ENCODE measurements at places on chromosomes 13 and 19. TPM values are rescaled to one million over a fixed set of nuclear protein-coding genes. Genes with fewer than 3 reads are reported as not detected.

DNA sequence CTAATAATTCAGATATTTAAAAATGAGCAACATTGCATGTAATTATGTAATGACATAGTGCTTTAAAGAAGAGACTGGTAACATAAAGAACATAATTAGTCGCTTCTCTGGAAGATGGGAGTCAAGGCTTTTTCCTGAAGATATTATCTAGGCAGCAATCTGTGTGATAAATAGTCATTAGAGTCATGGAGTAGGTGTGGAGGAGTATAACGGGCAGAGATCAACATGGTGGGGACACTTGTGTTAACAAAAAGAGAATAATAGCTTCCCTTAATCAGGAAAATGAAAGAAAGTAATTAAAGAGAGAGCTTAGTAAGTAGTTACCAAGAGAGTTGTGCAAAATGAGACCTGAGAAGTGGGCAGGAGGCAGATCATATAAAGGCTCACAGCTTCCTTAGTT lies 1417.1 kb upstream of the ATXN8OS start:
- DNase-seq = no peak

DNA sequence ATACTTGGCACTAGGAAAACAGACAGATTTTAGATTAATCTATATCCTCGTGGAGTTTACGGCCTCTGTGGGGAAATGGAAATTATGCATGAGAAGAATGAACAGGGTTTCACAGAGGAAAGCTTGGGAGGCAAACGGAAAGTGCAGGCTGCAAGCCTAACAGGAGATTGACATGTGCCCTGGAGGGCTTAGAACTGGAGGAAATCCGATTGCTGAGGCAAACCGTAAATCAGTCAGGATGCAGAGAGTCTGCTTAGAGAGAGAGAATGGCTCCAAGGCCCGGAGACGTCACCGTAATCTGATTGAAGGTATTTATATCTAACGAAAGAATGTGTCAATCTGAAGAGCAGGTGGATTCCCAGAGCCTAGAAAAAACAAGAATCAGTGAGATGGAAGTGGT lies 143.2 kb downstream of the KATNAL1 start:
- no peak for DNase-seq

DNA sequence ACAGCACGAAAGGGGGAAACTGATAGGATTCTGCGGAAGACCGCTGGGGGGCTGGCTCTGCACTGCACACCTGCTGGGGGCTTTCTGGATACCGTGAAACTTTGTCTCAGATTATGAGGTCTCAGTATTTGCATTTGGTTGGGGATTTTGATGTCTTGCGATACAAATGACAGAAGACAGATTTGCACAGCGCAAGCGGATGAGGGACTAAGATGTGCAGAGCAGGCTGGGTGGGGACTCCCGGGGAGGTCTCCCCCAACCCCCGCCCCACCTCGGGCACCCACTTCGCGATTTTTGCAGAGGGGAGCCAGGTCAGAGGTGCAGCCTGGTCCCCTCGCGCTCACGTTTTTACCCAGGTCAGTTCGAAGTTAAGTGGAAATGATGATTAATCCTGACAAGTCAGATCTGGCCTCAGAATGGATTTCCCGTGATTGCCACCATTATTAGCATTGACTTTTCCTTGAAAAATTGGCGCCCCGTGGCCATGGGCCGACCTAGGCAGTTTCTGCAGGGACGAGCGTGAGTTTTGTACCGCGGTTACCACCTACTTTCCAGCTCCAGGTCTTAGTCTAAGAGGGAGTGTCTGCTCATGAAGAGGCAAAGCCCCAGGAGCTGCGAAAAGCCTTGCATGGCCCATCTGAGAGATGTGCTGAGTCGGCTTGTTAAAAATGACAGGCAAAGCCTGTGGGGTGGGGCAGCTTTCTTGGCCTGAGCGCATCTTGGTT lies 1.3 kb upstream of the GJB2 start:
- no peak for DNase-seq

DNA sequence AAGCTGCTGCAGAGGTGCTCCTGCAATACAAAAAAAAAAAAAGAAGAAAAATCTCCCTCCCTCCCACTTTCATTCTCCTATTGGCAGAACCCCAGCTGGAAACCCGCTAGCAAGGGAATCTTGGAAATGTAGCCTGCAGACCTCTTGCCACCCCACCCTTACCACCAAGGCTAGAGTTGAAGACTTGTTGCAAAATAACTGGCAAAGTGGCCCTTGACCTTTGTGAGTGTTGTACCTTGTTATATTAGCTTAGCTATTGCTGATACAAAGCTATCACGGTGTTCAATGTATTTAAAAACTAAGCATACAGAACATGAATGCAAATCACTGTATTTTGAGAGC lies 57.5 kb upstream of the KCTD4 start:
- DNase-seq = peak; percentile 37

DNA sequence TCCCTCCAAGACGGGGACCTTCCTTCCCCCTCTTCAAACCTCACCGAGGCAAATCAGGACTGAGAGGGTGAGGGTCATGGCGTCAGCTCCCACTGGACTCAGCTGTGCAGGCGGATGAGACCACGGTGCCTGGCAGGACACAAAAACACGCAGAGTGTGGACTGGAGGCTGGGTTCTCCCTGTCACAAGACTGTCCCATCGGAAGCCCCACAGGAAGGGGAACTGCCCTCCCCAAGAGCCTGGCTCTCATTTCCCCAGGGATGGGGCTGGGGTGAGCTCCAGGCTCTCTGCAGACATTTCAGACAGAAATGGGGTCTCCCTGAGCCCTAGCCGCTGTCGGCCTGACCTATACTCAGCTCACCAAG lies at the start of gene LILRB5:
LILRB5 (minus strand) TSS at position 158 of the 365 bp plus-strand sequence; CDS start at position 78, 80 bp downstream.
- no peak for DNase-seq

GRCh38 chr13:49649244-49649962 lies 21.1 kb downstream of the ARL11 start:
- peak; percentile 39 for DNase-seq

- no peak for DNase-seq
These were observed 55.5 kb downstream of the ENOX1 start for GRCh38 chr13:43731296-43731695.

- peak; percentile 19 for DNase-seq
These were observed 1.5 kb downstream of the C3 start for GRCh38 chr19:6718741-6719539.

DNA sequence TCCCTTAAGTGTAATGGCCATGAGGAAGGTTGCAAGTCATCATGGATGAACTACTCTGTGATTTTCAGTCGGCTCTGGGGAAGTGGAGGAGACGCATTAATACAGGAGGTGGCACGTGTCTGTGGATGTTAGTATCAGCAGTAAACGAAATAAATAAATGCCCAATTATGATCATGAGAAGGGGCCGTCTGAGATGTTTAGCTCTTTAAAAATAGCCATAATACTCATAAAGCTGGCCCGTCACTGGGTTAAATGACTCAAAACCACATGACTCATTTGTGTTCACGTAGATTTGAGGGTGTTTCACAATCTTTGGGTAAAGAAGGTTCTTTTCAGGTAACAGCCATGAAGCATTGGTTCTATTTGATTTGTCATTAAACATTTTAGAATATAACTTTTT lies 620.6 kb downstream of the GPC6 start:
- DNase-seq = peak; percentile 4

- DNase-seq = peak; percentile 88
These were observed 150.1 kb downstream of the SHISA2 start for GRCh38 chr13:25901460-25902376.

GRCh38 chr13:98220271-98220791 lies 43.3 kb upstream of the RNF113B start:
- no peak for DNase-seq

DNA sequence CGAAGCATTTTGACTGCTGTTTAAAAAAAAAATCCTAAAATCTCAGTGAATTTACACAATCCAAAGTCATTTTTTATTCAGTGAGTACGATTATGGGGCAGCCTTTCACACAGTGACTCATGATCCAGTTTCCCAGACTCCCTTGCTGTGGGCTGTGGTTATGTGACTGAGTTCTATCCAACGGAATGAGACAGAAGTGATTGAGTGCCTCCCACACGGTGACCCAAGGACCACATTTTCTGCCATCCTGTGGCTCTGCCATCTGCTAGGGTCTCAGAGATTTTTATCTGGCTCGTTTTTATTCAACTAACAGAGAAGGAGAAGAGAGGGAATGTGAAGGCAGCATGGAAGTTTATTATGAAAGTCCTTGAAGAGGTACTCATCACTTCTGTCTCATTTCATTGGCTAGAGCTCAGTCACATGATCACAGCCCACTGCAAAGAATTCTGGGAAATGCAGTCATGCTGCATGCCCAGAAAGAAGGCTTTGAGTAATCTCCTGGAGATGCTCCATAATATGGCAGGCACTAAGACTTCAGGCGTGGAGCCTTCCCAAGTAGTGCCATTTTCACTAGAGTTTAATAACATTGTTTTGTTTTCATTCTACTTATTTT lies 999.4 kb downstream of the UQCRFS1 start:
- peak; percentile 67 for DNase-seq

DNA sequence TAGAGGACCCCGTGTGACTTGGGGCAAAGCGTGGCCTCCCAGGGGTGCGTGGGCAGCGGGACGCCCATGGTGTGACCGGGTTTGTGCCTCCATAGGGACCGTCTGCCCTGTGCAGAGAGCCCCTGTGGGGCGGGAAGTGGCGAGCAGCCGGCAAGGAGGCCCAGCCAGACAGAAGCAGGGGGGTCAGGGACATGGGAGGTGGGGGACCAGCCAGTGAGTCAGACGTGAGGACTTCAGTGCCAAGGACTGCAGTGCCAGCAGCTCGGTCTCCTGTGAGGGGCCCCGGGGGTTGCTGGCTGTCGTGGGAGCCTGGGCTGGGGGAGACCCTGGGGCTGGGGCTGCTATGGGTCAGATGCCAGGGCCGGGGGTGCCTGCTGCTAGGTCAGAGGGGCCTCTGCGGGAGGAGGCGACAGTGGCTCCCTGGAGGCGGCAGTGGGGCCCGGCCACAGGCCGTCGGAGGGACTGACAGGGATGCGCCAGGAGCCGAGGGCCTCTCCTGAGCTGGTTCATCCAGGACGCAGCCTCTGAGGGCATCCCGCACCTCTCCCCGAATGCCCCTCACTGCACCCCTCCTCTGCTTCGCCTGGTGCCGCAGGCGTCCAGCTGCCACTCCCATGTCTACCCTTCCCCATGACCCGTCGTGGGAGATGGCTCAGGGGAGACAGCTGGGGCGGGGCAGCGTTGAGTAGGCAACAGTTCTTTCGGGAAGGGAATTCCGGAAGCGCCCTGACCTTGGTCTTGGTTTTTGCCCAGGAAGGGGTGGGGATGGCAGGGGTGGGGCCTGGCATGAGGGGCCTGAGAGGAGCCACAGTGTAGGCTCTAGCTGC lies 80.0 kb downstream of the KDM4B start:
- DNase-seq = peak; percentile 80

DNA sequence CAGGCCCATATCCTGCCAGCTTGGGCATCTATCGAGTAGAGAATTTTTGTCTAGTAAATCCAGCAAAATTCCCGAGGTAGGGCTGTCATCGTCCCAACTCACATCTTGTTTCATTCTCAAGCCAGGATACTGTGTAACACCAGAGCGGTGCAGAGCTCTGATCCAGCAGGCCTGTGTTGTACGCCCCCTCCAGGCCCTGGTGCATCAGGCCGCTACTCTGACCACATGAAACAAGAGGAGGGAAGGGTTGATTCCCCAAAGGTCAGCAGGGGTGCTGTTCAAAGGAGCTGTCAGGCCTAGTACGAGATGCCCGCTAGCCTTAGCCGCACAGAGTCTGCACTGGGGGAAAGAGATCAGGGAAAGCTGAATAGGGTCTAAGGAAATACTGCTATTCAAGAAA lies 276.0 kb downstream of the SLC7A1 start:
- no peak for DNase-seq

- DNase-seq = peak; percentile 15
These were observed 36.3 kb downstream of the MICU2 start for GRCh38 chr13:21567714-21568113.

DNA sequence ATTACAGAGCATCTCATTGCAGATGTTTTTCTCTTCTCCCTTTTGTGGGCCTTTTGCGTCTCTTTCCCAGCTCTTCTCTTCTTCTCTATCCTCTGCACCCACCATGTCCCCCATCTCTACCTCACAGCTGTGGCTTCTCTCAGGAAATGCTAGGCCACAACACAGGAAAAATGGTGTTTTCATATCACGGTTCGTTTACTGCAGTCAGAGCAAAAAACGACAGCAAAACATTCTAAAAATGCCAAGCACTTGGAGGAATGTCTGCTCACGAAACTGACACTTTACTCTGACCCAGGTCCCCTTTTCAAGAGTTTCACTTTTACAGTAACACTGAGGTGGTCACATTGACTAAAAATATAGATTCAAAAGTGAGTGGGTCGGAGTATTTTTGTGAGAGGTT lies 152.2 kb downstream of the DCT start:
- DNase-seq = no peak

Gene KLK12
- total RNA-seq = not detected

Gene SIGLECL1
- total RNA-seq = not detected

Gene PRTN3
- not detected for total RNA-seq

Gene IGLON5
- total RNA-seq = not detected

Gene VSTM1
- total RNA-seq = 0.29 TPM

Data from RPMI7951 (cell line).